ENCODE measurements at places on chromosomes 2 and 18.

GRCh38 chr2:51469102-51469501 is 437.2 kb upstream of the NRXN1 start:
- DNase-seq: no peak

GRCh38 chr2:109402980-109403840 is 210.6 kb downstream of the SEPTIN10 start:
- DNase-seq: no peak

DNA sequence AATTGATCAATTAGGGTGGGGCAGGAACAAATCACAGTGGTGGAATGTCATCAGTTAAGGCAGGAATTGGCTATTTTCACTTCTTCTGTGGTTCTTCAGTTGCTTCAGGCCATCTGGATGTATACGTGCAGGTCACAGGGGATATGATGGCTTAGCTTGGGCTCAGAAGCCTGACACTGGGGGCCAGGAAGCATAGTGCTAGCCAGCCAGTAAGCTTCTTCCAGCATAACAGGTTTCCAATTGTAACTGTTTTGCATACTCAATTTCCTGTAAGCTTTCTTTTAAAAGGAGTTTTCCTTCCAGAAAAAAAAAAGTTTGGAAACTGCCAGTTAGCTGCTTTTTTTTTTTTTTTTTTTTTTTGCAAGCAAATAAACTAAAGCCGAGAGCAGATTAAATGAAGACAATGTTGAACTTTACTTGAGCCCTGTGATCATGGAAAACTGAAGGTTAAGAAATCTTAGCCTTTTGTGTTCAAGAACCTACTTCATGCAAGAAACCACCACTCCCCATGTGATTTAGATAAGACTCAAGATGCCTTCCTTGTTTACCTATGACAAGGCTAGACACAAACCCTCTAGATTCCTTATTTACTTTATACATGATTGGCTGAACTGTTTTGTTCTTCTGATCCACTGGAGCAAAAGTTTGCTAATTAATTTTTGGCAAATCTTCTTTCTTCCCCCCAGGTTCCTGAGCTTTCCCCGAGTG is 126.9 kb upstream of the LINC00305 start:
- DNase-seq: no peak

DNA sequence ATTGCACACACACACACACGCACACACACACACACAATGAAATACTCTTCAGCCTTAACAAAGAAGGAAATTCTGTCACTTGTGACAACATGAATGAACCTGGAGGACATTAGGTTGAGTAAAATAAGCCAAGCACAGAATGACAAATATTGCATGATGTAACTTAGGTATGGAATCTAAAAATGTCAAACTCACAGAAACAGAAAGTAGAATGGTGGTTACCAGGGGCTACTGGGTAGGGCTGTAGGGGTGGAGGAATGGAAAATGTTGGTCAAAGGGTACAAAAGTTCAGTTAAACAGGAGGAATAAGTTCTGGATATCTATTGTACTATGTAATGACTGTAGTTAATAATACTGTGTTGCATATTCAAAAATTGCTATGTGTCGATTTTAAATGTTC is 29.5 kb downstream of the SCN2A start:
- DNase-seq: no peak

- DNase-seq: no peak
Observed at GRCh38 chr2:162243715-162244114, 470 bp upstream of the FAP start.

GRCh38 chr2:222711315-222711940 is 40.0 kb downstream of the MOGAT1 start:
- DNase-seq: no peak

- no peak for DNase-seq
Observed at GRCh38 chr2:173028671-173029070, 47.0 kb upstream of the MAP3K20 start.
